Ascending aorta (tissue), 2 donors: ENCODE measurements at places on chromosomes 2 and 18.

DNA sequence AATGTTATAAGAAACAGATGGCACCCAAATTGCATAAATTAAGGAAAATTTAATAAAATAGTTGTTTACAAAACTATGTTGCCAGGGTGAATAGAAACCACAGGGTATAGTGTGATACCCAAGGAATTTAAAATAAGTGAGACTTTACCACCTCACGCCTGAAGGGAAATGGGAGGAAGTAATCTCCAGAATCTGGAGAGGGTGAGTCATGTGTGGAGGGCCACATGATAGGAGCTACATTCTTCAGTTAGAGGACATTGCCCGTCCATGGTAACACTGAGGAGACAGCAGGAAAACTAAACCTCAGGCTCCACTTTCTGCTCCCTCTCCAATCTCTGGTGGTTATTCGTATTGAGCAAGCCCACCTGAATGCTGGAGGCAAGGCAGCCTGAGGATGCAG is 97.2 kb upstream of the NXPH2 start:
- no peak overlapping the region for H3K4me3 ChIP-seq
- no peak for DNase-seq
- H3K4me1 ChIP-seq = no peaks in the 10 kb centered on the region

- no peak for DNase-seq
- H3K36me3 ChIP-seq = no peaks in the 10 kb centered on the region
- no peaks in the 10 kb centered on the region for H3K27me3 ChIP-seq
- H3K4me1 ChIP-seq = no peaks in the 10 kb centered on the region
Measured at GRCh38 chr18:25979369-25980040, 110.9 kb downstream of the SS18 start.

GRCh38 chr18:111306-112014 is 46.9 kb upstream of the USP14 start:
- H3K27ac ChIP-seq = no peak overlapping the region
- H3K4me1 ChIP-seq = no peaks in the 10 kb centered on the region
- DNase-seq = no peak
- H3K36me3 ChIP-seq = no peaks in the 10 kb centered on the region
- H3K4me3 ChIP-seq = peak overlapping the region; percentile 30

DNA sequence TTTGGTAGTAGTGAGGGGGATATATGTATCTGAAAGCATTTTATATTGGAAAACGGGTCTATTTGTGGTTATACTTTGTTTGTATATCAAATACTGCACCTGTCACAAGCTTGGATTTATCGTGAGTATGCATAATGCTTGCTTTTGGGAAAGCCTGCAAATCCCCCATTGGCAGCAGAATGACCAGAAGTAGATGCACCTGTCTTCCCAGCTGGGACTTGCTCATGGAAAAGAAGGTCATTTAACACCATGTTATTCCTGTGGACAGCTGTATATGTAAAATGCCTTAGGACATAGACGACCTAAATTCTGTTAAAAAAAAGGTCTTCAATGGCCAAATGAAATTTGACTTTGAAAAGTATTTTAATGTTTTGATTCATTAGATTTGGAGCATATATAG is 599.4 kb downstream of the XIRP2 start:
- no peaks in the 10 kb centered on the region for H3K27me3 ChIP-seq
- no peak overlapping the region for H3K27ac ChIP-seq
- DNase-seq = no peak
- no peaks in the 10 kb centered on the region for H3K4me1 ChIP-seq

DNA sequence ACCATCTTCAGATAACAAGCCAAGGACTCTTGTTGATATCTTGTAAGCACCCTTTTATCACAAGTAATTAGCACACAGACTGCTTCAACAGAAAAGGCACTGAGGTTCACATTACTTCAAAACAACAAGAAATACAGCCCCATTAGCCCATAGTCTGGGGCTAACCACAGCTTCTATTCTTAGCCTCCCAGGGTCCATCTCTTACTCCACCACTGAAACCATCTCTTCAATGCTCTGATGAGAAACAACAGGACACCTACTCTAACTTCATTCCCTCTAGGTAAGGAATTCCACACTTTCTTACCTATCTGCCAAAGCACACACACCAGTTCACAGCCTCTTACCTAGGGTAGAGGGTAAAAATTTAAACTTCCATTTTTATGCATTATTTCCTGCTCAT is 26.4 kb upstream of the CYTIP start:
- no peaks in the 10 kb centered on the region for H3K36me3 ChIP-seq
- DNase-seq = no peak
- H3K4me3 ChIP-seq = no peak overlapping the region

- no peak overlapping the region for H3K4me3 ChIP-seq
- no peaks in the 10 kb centered on the region for H3K27me3 ChIP-seq
- H3K36me3 ChIP-seq = no peaks in the 10 kb centered on the region
- no peaks in the 10 kb centered on the region for H3K4me1 ChIP-seq
- no peak for DNase-seq
Measured at GRCh38 chr2:150006591-150006990, 419.0 kb upstream of the MMADHC start.

DNA sequence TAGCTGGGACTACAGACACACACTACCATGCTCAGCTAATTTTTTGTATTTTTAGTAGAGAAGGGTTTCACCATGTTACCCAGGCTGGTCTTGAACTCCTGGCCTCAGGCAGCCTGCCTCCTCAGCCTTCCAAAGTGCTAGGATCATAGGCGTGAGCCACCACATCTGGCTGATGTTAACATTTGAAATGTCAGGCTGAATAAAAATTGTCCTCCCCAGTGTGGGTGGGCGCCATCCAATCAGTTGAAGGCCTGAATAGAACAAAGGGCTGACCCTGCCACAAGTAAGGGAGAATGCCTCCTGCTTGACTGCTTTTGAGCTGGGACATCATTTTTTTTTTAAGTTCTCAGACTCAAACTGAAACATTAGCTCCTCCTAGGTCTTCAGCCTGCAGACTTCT is 21.0 kb upstream of the RHOB start:
- no peak overlapping the region for H3K4me3 ChIP-seq
- H3K27me3 ChIP-seq = no peaks in the 10 kb centered on the region
- no peak for DNase-seq
- no peaks in the 10 kb centered on the region for H3K36me3 ChIP-seq
- H3K4me1 ChIP-seq = peaks cover 16% of the 10 kb centered on the region
